ENCODE measurements at places on chromosomes 3 and 15.

GRCh38 chr3:101529816-101530685, 17.0 kb upstream of the SENP7 start:
- peak; percentile 96 for DNase-seq

DNA sequence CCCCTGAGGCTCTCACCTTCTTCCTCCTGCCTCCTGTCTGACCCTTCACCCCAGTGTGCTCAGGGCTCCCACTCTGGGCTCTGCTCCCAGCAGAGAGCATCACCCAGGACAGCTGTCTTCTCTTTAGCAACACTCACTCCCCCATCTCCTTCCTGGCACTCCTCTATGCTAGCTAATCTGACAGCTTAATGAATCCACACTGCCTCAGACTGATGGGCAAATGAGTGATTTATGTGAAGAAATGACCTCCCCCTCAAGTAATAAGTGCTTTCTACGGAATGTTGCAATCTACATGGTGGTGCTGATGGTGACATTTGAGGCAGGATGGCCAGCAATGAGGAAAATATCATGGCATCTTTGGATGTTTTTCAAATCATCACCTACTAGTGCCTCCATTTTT, 83.6 kb downstream of the LSM3 start:
- no peak for DNase-seq

DNA sequence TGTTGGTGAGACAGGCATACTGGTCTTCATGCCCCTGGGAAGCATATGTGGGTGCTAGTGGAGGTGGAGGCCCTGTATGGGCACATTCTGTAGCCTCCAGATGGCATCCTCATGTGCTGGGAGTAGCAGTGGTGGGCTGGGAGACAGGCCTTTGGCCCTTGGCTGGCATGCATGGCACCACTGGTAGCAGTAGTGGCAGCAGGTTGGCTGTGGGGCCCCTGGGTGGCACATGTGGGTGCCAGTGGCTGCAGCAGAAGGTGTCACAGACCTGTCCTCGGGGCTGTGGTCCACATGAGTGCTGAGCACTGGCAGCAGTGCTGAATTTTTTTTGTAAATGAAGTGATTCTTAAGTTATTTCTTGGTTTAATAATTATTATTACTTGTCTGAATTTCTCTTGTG, 71.2 kb downstream of the TNFAIP8L3 start:
- DNase-seq, result no peak

- no peak for DNase-seq
Observed at GRCh38 chr3:45990181-45990580, 5.4 kb downstream of the FYCO1 start.

DNA sequence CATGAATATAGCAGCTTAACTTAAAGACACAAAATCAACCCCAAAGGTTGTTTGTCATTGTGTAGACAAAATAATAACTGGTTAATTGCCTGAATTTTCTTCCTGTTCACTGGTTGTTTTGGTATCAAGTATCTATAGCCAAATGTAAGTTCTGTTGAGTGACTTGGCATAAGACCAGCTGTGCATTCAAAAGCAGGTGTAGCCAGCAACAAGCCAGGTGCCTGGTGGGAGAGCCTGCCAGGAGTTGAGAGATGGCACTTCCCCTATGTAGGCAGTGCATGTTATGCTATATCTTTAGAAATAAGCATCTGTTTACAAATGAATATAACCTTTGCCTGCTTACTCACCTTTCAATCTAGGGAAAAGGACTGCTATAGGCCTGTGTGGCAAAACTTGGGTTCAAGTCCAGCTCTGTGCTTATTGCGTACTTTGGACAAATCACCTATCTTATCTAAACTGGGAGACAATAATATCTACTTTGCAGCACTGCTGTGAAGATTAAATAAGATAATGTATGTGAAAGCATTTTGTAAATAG, 84.9 kb upstream of the TBL1XR1 start:
- no peak for DNase-seq

- DNase-seq, result no peak
Observed at GRCh38 chr3:57822686-57823085, 66.6 kb downstream of the SLMAP start.

DNA sequence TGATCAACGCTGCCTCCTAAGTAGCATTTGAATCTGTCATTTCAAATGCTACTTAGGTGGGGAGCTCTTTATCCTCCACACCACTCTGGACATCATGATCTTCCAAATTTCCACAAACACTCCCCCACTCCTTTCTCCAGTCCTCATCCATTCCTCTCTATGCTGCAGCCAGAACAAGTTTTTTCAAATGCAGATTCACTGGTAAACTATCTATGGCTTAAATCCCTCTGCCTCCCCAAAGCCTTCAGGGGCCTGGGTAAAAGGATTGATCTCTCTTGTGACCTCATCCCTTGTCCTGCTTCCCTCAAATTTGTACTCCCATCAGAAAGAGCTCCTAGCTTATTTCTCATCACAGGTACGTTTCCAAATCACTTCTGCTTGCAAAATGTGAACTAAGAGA, 1.3 kb upstream of the AEN start:
- no peak for DNase-seq

DNA sequence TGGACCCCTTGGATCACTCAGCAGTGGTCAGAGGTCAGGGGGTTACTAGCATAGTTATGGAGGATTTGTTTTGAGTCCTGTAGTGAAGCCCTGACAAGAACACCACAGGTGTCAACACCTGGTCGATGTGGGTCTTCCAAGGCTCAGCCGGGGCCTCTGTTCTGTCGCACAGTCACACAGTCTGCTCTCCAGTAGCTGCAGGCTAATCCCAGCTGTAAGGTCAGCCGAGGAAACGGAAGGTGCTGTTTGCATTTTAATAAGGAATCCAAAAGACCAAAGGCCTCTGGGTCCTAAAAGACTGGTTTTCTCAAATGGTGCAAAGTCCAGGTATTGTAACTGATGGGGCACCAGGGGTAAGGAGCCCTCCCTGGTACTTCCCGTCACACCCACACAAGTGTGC, 71.7 kb downstream of the RPLP1 start:
- no peak for DNase-seq

DNA sequence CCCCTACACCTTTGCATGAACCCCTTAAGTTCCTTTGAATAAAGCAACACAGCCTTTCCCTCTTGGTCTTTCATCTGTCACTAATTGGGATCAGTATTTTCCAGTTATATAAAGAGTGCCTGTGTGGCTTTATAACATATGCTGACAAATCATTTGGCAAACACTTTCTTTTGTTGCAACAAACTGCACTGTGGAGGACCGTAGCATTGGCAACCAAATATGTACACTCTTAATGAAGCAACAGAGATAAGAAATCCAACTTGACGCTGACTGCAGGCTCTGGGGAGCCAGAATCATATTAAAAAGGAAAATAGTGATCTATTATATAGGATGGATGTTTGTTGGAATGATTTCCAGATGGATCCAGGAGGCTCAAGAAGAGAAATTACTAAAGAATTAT, 120.1 kb upstream of the PRICKLE2 start:
- DNase-seq, result no peak

DNA sequence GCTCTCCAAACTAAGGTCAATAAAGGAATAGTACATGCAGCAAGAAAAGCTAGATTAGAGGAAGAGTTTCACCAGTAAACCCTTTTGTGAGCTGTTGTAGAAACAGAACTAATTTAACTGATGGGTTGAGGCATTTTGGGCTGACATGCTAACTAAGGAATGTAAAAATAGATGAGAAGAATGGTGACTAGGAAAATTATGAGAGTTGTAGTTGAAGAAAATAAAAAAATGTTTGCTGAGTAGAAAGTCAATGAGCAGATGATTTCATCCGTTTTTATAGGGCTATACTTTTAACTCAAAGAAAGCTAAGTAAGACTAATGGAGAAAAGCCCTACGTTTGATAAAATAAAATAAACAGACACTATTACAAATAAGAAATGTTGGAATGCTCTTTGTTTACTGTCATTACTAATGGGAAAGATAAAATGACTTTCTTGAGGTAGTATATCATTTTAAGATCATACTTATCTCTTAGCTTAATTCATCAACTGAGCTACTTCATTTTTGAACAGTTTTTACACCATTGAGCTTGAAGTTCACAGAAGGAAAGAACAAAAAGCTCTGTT, 209.4 kb upstream of the DPH6 start:
- no peak for DNase-seq

DNA sequence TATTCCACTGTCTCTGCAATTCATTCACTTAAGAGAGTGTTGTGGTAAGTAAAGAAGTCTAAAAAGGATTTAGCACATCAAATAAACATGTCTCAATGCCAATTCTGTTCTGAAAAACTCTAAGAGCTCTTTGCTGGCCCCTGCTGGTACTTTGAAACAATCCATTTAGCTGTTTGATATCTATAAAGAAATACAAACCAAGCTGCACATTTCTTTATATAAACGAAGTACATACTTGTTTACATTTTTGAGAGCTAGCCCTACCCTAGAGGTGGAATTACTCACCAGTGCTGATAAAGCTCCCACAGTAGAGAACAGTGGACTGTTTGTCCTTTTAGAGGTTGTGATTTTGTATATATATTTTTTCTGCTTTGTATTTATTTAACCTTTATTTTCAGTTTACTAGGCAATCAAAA, 75.5 kb downstream of the NEDD4 start:
- DNase-seq, result peak; percentile 70

DNA sequence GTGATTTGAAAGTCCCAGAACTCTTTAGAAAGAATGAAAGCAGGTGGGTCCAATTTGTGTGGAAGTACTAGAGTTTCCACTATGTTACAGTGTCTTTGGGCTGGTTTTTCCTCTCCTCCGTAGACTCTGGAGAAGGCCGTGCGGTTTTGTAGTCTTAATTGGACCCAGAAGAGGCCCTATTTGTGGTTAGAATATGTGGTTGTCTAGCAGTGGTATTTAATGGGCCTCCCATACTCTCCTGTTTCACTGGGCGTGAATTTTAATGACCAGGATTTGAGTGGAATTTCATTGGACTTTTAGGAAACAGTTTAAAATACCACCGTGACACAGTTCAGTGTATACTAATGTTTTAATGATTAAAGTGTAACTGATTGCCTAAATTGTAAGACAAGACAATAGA, 182.3 kb downstream of the BBX start:
- DNase-seq, result no peak

- no peak for DNase-seq
Observed at GRCh38 chr15:56871867-56872266, 46.6 kb upstream of the TCF12 start.

GRCh38 chr3:153343988-153344782, 182.2 kb downstream of the RAP2B start:
- DNase-seq, result no peak

- DNase-seq, result no peak
Observed at GRCh38 chr15:66186049-66186825, 67.3 kb downstream of the MEGF11 start.

DNA sequence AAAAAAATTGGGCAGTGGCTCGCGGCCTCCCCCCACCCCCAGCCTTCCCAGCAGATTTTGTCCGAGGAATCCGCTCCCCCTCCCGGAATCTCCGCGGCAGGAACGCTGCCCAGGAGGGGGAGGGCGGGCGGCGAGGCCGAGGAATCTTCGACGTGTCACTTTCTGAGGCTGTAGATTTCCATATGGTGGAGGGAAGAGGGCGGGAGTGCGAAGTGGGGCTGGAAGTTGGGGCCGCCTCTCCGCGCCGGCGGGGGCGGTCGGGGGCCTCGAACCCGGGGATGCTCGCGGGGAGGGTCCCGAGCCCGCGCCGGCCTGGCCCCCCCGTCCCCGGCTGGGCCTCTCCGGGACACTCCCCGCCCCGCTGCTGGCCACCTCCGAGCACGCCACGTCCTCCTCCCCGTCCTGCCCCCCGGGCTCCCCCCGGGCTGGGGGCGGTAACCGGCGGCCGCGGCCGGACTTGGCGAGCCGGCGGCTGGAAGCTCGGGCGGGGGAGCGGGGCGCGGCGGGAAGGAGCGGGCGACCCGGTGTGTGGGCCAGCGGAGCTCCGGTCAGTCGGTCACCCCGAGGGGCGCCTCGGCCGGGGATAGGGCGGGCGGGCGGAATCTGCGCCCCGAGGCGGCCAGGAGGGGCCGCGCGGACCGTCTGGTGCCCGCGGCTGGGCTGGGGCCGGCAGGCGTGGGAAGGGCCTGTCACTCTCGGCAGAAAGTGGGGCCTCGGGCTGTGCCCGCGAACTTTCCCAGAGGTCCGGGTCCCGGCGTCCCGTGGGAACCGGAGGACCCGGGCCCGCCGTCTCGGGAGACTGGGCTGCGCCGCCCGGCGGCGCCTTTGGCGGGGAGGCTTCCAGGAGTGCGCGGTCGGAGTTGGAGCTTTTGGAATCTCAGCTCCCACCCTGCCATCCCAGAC, 951 bp downstream of the FNDC3B start:
- peak; percentile 70 for DNase-seq

- no peak for DNase-seq
Observed at GRCh38 chr15:59039225-59039624, 51.8 kb downstream of the RNF111 start.

DNA sequence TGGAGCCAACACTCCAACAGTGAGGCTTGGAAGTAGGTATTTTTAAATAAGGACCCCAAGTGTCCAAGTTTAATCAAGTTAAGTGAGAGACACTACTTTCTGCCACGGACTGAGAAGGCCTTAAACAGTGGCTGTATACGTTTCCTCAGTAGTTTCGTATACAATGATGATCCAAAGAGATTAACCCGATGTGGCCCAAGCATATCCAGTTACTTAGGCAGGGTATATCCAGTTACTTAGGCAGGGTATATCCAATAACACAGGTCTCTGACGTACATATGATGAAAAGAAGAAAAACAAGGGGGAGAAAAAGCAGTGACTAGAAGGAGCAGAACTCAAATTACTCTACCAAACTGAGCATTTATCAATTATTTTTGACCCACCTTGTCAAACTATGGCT, 591.4 kb downstream of the FOXP1 start:
- DNase-seq, result no peak

GRCh38 chr15:26773917-26774316, 1.1 kb upstream of the GABRB3 start:
- no peak for DNase-seq

DNA sequence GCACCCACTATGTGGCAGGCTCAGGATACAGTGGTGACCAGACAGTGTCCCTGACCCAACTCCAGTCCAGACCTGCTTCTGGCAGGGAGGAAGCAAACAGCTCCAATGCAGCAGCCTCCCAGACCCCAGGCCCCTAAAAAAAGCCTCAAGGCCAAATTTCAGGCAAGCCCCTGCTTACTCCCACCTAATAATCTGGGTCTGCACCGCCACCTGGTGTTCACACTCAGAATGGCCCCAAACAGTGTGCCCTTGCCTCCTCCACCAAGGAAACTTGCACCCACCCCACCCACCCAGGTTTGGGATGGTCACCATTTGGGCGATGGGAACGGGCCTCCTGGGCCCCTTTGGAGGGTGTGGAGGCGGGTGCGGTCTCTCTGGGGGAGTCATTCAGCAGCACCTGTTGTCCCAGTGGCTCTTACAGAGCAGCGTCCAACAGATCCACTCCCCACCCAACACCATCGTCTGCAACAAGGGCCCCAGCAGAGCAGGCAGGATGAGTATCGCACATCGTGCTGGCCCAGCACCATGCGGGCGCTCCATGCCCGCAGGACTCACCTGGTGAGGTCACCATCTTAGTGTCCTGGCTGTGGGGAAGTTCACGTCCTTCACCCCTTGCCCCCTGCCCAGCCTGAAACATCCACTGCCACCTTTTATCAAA, 17.3 kb downstream of the C3orf18 start:
- peak; percentile 69 for DNase-seq

Measured in OCI-M1 (cell line).